ENCODE measurements at places on chromosomes 1 and 21. TPM values are rescaled to one million over a fixed set of nuclear protein-coding genes. Genes with fewer than 3 reads are reported as not detected.

The CD48 gene
- 1.2 TPM for total RNA-seq

The EPHA10 gene
- total RNA-seq = 0.03 TPM

The ERICH3 gene
- 0.15 TPM for total RNA-seq

The TSPEAR gene
- total RNA-seq = not detected

The CD160 gene
- total RNA-seq = not detected

The ITLN2 gene
- not detected for total RNA-seq

DNA sequence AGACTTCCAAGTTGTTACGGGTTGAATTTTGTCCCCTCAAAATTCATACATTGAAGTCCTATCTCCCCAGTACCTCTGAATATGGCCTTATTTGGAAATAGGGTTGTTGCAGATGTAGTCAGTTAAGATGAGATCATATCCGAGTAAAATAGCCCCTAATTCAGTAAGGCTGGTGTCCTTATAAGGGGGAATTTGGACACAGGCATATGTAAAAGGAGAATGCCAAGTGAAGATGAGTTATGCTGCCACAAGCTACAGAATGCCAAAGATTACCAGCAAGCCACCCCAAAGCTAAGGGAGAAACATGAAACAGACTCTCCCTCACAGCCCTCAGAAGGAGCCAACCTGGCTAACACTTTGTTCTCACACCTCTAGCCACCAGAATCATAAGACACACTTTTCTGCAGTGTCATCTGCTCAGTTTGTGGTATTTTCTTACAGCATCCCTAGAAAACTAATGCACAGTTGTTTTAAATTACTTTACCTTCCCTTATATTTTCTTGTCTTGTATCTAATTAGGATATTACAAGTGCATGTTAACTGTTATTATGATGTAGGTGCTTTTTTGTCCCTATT is 43.3 kb upstream of the PRDX6 start:
- no peak for DNase-seq

GRCh38 chr1:96721053-96721415 is 550 bp upstream of the PTBP2 start:
- DNase-seq = no peak

DNA sequence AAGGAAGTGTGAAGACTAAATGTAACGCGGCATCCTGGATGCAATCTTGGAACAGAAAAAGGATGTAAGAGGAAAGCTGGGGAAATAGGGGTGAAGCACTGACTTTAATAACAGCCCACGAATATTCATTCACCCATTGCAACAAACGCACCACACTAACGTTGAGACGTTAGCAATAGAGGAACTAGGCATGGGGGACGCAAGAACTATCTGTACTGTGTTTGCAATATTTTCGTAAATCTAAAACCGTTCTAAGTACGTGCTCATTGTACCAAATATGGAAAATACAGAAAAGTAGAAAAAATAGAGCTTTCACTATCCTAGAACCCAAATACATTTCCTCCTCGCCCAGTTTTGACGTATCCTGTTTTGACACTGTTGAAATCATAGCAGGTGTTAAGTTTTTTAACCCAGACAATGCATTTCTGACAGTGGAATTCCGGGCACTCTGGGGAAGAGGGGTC is 3.9 kb downstream of the LAPTM5 start:
- no peak for DNase-seq

GRCh38 chr1:220366269-220366668 is 94.0 kb upstream of the RAB3GAP2 start:
- DNase-seq = no peak

- no peak for DNase-seq
Measured at GRCh38 chr1:151718011-151718431, 1.4 kb upstream of the CELF3 start.

DNA sequence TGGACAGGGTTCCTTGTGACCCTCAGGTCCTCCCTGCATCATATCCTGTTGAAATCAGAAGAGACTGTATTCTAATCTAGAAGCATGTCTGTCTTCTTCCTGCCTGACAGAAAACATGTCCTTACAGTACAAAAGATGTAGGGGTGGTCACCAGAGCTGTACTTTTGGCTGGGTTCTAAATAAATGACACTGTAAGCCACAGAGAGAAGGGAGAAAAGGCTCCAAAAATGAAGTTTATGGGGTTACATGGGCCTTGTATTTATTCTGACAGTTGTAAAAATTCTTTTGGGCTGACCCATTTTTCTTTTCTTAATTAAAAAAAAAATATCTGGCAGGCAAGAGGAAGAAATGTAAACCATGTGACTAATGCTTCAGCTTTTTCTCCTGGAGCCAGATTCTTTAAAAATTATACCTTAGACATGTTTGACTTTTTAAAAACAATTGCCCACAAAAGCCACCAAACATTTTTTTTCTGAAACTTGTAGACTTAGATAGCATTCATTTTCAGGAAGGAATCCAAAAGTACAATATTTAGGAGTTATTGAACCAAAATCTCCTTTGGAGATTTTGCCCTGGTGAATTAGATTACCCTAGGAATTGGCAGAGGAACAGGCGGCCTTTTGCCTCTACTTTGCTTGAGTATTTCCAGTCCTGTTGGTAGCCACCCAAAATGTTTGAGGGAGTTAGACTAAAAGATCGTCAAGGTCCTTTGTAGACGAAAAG is 17.1 kb downstream of the RGL1 start:
- DNase-seq = no peak

GRCh38 chr1:48859456-48859855 is 82.8 kb upstream of the BEND5 start:
- no peak for DNase-seq

GRCh38 chr1:103489935-103490334 is 35.6 kb upstream of the RNPC3 start:
- no peak for DNase-seq

DNA sequence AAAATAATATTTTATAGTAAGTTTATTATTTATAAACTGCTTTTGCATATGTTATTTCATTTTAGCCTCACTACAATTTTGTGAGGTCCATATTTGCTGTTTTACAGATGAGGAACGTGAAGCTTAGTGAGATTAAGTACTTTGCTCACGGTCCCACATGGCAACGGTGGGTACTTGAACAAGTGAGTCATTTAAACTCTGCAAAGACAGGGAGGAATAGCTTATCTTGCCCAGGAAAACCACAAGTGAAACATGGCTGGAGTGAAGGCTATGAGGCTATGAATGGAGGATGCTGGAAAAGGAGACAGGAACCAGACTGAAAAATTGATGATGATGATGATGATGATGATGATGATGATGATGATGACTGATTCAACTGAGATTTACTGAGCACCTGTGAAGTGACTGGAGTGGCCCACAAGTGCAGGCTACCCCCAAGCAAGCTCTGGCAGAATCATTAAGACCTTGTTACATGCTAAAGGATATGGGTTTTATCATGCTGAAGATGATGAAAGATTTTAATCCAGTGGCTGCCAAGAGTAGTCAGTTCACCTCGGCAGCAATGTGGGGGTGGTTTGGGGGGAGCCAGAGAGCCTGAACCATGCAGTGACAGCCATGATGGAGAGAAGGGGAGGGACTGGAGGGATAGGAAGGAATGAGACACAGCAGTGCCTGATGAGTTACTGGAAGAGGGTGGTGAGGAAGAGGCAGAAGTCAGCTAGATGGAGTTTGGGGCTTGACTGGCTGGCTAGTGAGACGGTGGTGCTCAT is 1.4 kb upstream of the ABCA4 start:
- DNase-seq = no peak

DNA sequence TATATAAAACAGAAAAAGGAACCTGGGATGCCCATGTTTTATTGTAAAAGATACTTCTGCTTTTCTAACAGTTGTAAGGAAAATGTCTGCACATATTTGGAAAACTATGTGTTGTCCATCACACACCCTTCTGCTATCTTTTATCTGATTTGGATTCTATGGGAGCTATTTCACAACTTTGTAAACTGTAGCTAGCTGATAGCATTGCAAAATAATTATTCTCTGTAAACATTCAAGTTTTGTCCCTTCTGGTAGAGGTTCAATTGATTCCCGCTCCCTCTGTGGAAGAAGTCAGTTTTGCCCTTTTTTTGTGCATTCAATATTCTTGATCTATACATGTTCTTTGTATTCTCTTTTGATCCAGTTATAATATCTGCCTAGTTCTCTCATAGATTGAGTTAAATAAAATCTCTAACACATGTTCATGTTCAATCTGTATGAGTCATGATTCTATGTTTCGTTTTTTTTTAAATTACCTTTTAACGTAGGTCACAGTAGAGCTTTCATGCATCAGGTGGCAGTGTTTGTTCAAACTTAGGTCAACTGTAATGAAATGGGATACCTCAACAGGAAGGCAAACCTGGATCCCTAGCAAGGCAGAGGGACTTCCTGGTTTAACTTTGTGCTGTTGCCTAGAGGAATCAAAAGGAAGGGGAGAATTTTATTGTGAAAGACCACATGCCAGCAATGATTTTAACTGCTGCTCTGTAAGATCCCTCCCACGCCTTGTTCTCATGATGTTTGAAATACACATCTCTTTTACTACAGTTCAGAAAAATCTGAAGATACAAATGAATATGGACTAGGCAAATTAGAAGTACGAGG is 26.0 kb upstream of the BCL9 start:
- no peak for DNase-seq

DNA sequence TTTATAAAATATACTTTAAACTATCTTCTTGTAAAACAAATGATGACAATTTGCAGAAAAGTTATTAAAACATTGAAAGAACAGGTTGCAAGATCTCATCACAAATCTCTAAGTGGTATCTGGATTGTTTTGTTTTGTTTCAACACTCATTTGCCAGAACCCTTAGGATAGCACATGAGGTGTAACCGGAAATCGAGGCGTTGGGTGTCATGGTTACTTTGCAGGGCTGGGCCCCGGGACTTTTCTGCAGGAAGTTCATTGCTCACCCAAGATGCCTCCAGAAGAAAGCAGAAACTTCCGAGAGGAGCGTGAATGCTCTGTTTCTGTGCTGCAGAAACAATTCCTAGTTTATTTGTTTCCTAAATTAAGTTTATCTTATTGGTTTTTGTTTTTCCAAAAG is 2.5 kb downstream of the DISC1 start:
- DNase-seq = no peak

- DNase-seq = no peak
Measured at GRCh38 chr1:30184393-30185141, 538.8 kb downstream of the MATN1 start.

DNA sequence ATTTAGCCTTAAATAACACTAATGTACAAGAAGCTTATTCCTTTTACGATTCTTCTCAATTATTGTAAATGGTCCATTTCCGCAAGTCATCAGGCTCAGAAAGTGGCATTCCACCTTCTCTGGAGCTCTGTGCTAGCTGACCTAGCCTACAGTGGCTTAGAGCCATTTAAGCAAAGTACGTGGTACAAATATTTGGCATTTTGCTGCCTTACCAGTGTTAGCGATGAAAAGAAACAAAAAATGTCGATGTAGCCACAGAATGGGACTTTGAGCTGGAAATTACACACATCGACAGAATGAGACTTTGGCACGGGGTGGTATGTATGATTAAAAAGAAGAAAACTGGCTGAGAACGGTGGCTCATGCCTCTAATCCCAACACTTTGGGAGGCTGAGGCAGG is 26.1 kb downstream of the OVAAL start:
- DNase-seq = no peak

DNA sequence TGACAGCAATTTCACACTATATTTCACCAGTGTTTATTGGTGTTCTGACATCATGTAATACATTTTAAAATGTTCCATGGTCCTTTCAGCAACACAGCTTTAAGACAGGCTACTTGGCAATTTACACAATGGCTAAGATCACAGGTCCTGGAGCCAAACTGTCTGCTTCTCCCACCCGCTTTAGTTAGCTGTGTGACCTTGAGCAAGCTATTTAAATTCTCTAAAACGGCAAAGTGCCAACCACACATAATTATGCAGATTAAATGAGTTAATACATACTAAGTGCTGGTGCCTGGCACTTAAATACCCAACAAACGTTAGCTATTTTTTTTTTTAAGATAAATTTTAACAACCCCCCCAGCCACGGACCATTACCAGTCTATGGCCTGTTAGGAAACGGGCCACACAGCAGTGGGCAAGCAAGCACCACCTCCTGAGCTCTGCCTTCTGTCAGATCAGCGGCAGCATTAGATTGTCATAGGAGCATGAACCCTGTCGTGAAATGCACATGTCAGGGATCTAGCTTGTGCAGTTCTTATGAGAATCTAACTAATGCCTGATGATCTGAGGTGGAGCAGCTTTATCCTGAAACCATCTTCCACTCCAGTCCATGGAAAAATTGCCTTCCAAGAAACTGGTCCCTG is 26.9 kb downstream of the SOD1 start:
- no peak for DNase-seq

- DNase-seq = no peak
Measured at GRCh38 chr1:167359295-167359694, 138.6 kb downstream of the POU2F1 start.

DNA sequence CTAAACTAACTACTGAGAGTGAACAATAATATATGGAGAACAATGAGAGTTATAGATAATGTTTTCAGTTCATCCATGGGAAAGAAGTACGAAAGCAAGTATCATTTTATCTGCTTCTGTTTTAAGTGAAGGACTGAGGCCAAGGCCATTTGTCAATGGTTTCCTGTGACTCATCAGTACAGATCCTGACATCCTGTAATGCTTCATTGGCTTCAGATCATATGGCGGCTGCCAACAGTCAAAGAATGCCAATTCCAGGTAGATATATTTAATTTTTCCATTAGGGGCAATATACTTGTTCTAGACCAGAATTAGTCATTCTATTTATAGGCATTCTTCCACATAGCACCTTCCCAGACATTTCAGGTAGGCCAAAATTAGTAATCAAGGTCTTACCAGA is 97.3 kb downstream of the USH2A start:
- no peak for DNase-seq

DNA sequence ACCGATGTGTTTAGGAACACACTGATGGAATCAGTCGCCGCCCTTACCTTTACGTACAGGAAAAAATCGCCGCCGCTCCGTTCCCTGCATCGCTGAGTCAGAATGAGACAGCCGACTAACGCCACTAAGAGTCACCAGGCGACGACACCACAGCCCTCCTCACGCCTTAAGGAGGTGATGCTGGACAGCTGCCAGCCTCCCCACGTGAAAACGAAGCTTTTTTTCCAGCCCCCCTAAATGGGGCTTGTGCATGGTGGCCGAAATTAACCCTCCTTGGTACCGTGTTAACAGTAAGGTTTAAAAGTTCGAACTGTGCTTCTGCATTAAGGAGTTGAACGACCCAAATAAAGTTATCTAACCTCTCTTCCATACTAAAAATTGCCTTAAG is 511 bp downstream of the DNTTIP2 start:
- peak; percentile 57 for DNase-seq

GRCh38 chr21:26177187-26177586 is 6.6 kb upstream of the APP start:
- DNase-seq = no peak

- DNase-seq = no peak
Measured at GRCh38 chr1:82819234-82819633, 1018.5 kb downstream of the ADGRL2 start.

DNA sequence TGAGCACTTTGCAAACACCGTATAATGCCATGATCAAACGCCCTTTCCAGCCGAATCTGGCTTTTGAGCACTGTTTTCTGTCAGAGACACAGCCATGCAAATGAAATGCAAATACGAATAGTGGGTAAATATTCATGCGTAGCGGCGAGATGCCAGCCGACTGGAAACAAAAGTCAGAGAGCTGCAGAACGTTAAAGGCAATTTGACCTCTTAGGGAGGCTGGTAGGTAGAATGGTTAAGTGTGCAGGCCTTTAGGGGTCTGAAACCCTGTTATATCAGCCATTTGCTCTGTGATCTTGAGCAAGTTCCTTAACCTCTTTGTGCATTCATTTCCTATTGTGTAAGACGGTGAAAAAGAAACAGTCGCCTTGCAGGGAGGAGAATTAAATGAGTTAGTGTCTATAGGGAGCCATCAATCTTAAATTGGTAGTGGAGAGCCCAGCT is 6.5 kb upstream of the SDHB start:
- DNase-seq = no peak
